Stimulated activated CD8-positive, alpha-beta memory T cell treated with anti-CD3 and anti-CD28 coated beads, Interleukin-7, amount 100 ng/mL, for 4 hours (primary cell): ENCODE measurements at places on chromosomes 5 and 9.

- no peak for DNase-seq
These were observed 6.1 kb downstream of the IL4 start for GRCh38 chr5:132679717-132680380.

GRCh38 chr5:53031695-53032096 lies 42.5 kb downstream of the ITGA2 start:
- DNase-seq: no peak

- DNase-seq: peak; percentile 17
These were observed 269.8 kb downstream of the SYK start for GRCh38 chr9:91071184-91071990.

GRCh38 chr5:131974016-131974415 lies 28.6 kb upstream of the MEIKIN start:
- DNase-seq: no peak

GRCh38 chr5:179620703-179621350 lies 2.6 kb downstream of the HNRNPH1 start:
- no peak for DNase-seq

DNA sequence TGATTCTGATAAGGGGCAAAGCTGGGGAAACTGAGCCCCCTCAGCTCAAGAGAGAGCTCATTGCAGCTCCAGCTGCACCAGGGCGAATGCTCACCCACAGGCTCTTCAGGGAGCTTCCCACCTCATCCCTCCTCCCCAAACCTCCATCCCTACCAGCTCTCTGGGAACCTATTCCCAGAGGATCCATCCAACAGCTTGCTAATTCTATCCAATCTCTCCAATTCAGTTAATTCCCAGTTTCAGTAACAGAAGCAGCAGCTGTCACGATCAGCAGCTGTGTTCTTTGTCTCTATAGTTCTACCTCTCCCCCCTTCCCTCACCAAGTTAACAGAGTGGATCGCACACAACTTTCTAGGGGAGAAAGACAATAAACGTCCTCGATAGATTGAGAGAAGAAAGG lies 135.5 kb upstream of the EFNA5 start:
- DNase-seq: no peak

DNA sequence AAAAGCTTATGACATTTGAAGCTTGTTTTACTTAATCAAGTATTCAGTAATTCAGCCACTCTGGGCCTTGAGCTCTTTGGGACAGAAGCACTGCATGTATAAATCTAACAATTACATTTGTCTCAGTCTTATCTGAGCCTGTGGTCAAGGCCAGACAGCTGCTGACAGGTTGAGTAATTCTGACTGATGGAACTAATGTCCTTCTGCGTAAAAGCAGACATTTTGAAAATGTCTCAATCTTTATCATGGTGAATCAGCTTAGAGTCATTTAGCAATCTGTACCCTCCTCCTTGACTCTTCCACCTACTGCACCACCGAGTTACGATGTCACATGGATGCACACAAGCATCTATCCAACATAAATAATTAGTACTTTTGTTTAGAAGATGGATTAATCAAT lies 400.0 kb downstream of the ARRDC3 start:
- no peak for DNase-seq

GRCh38 chr9:108933718-108934322 lies at the start of gene ELP1:
TSS of gene ELP1 (minus strand) at chr9:108934124. CDS start at chr9:108931146, 2,978 bp downstream.
- DNase-seq: peak; percentile 87

DNA sequence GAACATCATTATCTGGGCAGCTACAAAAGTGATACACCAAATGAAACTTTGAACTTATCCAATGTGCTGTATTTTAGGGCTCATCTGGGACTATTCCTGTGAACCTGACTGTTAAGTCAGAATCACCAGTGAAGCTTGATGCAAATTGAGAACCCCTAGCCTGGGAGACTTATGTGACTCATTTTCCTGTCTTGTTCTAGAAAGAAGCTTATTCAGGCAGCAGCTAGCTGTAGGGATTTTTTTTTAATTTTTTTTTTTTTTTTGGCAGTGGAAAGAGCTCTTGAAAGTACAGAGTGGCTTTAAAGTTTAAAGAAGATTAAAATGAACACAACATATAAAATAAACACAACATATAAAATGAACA lies 81.1 kb upstream of the TNFAIP8 start:
- DNase-seq: no peak

- no peak for DNase-seq
These were observed 16.5 kb downstream of the NACC2 start for GRCh38 chr9:136078498-136079011.

DNA sequence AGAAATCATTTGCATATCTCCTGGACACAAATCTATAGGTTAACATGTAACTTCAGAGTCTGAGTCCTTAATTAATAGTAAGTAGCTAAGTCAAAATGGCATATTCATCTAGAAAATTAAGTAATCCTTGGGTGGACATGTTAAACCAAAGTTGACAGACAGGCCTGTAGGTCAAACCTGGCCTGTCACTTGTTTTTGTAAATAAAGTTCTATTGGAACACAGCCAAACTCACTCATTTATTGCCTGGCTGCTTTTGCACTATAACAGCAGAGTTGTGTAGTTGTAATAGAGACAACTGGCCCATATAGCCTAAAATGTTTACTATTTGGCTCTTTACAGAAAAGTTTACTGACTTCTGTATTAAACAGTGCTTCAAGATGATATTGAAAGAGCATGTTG lies 24.6 kb upstream of the GPR21 start:
- DNase-seq: no peak

GRCh38 chr5:54024466-54024865 lies 285.9 kb downstream of the ARL15 start:
- no peak for DNase-seq

DNA sequence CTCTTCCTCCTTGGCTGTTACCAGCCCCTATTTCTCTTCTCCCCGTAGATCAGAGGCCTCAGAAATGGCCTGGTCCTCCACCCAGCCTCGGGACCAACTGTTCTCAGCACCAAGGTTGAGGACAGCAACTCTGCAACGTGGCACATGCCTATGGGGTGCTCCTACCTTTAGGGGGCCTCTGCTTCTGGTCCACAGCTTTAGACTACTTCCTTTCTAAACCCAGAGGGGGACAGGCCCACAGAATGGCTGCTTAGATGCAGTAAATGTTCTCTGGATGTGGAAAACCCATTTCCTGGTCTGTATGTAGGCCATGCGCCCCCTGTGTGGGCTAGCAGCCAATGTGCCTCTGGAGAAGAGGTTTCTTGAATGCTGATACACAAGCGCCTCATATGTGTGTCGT lies 68.4 kb downstream of the NRG2 start:
- DNase-seq: no peak

DNA sequence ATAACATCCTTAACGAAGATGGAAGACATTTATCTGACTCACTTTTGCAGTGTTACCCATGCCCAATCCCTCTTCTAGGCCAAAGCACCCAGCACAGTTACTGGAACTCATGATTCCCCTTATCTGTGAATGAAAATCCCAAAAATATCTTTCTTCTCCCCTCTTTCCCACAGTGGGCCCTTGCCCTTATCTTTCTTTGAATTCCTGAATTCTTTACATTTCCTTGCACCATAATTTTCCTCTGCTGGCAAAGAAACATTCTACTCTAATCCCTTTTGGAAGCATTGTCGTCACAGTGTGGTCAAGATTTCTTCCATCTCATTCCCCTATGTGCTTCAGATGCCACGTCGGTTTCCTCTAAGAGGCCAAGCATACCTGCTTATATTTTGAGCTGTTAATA lies 135.9 kb upstream of the LIFR start:
- DNase-seq: no peak

DNA sequence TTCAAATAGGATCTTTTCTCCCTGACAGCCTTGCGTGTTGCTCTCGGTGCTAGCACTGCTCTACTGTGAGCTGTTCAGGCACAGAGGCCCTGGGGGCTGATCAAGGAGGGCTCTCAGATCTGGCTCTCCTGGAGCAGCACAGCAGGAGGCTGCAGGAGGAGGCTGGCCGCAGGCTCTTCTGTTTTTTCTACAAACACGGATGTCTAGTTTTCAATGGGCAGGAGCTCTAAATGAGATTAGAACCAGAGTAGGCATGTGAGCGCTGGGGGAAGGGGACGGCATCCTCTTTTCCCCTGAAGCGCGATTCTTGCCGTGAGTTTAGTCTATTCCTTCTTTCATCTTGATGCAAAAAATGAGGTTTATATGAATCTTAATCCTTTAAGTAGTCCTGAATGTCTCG lies 61.7 kb upstream of the IRX4 start:
- DNase-seq: no peak

GRCh38 chr5:112479418-112479817 lies 60.3 kb upstream of the EPB41L4A start:
- no peak for DNase-seq

GRCh38 chr5:122405751-122406150 lies 93.7 kb downstream of the SNCAIP start:
- DNase-seq: no peak

DNA sequence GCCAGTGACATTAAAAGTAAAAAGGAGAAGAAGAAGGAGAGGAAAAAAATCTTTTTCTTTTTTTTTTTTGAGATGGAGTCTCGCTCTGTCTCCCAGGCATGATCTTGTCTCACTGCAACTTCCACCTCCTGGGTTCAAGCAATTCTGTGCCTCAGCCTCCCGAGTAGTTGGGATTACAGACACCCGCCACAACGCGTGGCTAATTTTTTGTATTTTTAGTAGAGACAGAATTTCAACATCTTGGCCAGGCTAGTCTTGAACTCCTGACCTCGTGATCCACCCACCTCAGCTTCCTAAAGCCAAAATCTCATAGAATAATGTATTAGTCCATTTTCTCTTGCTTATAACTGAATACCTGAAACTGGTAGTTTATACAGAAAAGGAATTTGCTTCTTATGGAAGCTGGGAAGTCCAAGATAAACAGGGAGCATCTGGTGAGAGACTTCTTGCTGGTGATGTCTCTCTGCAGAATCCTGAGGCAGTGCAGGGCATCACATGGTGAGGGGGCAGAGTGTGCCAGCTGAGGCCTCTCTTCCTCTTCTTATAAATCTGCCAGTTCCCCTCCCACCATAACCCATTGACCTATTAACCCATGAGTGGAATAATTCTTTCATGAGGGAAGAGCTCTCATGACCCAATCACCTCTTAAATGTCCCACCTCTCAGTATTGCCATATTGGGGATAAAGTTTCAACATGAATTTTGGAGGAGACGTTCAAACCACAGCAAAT lies 466.3 kb downstream of the GADD45G start:
- no peak for DNase-seq

DNA sequence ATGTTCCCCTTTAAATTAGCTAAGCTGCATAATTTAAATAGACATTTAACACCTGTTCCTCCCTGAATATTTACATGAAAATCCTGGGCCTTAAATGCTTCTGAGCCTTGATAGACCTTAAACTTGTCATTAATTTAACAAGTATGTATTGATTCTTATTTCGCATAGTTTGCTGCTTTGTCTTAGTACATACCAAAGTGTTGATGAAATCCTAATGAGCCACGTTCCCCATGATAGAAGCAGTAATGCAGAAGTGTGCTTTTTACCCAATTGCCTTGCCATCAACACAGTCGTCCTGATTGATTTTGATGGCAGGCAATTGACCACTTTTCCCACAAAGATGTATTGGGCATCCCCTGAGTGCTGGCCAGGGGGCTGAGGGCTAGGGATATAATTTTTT lies 213.5 kb downstream of the SGCD start:
- no peak for DNase-seq

- DNase-seq: no peak
These were observed 100.4 kb upstream of the CLINT1 start for GRCh38 chr5:157959370-157959769.

- no peak for DNase-seq
These were observed 44.7 kb upstream of the PRLR start for GRCh38 chr5:35274839-35275509.

DNA sequence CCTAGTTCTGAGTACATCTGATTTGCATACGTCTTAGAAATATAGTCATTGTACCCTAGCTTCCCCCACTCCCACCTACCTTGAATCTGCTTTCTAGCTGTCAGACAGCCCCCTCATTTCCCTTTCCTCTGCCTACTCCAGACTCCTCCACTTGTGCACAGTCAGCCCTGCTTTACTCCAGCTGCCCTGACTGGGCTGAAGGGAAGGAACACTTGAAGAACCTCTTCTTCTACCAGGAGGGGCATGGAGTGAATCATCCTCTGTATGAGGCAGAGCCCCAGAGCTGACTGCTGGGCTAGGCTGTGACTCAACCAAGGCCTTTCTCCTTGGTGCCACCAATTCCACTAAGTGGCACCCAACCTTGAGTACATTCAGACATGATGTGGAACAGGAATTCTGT lies 18.1 kb upstream of the ZFR start:
- peak; percentile 44 for DNase-seq

DNA sequence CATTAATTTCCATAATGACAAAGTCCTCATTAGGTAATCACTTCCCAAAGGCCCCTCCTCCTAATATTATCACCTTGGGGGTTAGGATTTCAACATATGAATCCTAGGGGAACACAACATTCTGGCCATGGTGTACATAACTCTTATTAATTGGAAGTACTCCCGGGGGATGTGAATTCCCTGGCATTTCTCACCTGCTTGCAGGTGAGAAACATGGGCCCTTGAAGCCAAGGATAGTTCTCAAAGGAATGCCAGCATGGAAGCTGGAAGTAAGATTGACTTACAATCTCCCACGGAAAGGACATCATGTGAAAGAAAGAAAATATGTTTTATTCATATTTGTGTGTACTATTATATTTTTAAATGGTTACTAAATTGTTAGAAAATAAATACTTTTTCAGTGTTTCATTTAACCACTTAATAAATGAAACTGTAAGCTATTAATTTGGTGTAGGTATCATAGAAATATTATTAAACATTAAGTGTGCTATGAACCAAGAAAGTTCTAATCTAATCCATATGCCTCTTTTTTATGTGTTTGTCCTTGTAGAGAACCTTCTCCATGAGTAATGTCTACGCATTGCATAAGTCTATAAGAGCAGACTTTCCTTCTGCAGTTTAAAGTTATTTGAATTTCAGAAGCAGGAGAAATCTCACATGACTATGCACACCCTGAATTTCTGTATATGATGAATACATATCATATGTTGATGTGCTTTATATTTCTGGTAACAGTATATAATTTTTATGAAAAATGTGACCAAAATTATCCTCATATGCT lies 59.4 kb downstream of the ANXA1 start:
- DNase-seq: no peak

GRCh38 chr5:78518365-78519197 lies 130.0 kb downstream of the LHFPL2 start:
- DNase-seq: no peak

DNA sequence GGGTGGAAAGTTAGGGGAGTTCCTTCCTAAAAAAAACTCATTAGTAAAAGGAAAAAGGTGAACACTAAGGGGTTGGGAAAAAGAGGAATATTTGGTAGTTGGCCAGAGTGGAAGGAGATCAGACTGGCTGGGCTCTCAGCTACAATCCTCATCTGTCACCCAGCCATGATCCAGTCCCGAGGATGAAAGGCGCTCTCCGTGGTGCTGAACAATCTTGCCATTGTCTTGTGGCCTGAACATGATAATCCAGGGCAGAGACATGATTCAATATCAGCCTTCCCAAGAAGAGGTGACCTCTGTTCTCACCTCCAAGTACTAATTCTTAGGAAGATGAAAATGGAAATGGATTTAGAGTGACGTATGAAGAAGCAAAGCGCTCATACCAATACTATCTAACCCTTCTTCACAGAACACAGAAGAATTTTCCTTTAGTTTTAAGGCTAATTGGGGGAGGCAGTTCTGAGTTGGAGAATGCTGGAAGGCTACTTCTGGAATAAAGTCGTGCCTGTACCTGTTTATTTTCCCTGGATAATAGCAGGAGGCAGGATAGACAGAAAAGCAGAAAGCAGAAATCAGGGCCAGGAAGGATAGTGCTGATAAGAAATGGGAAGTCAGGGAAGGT lies 36.6 kb upstream of the MYORG start:
- no peak for DNase-seq

- no peak for DNase-seq
These were observed 49.9 kb downstream of the SIL1 start for GRCh38 chr5:139148306-139148705.
